ENCODE measurements at places on chromosomes 5 and 9.

DNA sequence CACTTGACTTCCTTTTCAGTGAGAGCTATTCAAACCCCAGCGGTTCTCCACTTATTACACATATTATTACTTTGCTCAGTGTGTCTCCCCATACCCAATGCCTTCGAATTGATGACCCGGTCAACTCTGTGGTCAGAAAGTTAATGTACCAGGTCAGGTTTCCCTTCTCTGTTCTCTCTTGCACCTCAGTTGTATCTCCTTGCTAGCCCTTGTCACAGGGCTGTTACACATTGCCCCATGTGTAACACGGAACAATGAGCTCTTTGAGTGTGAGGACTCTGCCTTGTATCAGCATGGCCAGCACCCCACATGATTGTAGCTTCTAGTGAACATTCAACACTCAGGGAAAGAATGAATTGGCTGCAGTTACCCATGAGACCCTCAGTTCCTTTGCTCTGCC is 73.6 kb downstream of the DOCK2 start:
- no peak for DNase-seq

DNA sequence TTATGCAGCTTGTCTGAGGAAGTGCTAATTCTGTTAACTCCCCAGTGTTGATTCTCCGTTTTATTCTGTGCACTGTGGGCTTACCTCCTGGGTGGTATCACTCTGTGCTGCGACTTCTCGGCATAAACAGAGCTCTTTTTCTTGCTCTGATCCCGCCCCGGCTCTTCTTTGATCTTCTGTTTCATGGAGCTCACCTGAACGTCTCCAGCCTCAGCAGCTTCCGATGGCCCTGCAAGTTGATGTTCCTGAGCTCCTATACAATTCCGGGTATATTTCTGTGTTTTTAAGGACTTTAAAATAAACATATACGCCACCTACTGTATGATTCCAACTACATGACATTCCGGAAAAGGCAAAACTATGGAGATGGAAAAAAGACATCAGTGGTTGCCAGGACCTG is 110.8 kb downstream of the TENT4A start:
- DNase-seq: no peak

GRCh38 chr5:127870914-127871313 is 167.7 kb downstream of the CCDC192 start:
- DNase-seq: no peak

GRCh38 chr5:67467110-67467509 is 270.5 kb upstream of the CD180 start:
- no peak for DNase-seq

GRCh38 chr5:37932450-37932849 is 92.6 kb upstream of the GDNF start:
- no peak for DNase-seq

GRCh38 chr9:37995348-37995737 is 73.7 kb downstream of the SHB start:
- DNase-seq: no peak

DNA sequence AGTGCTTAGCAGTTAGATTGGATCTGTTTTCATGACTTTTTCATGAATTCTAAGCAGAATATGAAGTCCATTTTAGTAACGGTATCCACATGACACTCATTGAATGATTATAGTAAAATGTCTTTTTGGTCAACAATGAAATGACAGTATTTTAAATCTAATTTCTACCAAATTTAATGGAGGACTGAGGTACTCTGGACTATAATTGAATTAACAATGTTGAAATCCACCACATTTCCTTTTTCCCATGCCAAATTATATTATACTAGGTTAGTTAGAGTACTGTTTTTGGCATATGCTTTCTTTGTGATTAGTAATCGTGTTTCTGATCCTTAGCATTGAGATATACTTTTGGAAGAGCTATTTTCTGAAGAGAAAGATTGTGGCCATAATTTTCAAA is 40.6 kb downstream of the CDC42SE2 start:
- DNase-seq: no peak
